Stimulated activated CD4-positive, alpha-beta T cell treated with anti-CD3 and anti-CD28 coated beads, Interleukin-1b, Interleukin-23, amount 100 ng/mL, for 1 hour (primary cell): ENCODE measurements at places on chromosomes 1 and 21.

DNA sequence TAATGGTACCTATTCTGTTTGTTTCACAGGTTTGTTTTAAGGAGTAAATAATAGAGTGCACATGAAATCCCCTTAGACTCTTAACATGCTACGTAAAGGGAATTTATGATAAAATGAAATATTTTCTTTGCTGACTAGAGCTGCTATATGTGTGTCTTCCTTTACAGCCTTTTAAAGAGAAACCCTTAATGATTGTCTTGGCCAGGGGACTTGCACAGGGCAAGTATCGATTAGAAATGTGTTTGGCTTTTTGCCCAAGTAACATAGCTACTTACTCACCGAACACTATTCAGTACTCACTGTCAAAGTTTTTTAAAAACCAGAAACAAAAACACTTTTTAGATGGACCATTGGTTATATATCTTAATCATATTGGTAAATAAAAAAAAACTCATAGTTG lies 71.3 kb upstream of the KIAA1614 start:
- no peak for DNase-seq

- DNase-seq = no peak
Measured at GRCh38 chr1:103447471-103447870, 78.0 kb upstream of the RNPC3 start.

GRCh38 chr21:35414507-35415139 lies 365.5 kb upstream of the RUNX1 start:
- DNase-seq = no peak

GRCh38 chr1:84785271-84786036 lies 95.2 kb upstream of the SSX2IP start:
- no peak for DNase-seq

DNA sequence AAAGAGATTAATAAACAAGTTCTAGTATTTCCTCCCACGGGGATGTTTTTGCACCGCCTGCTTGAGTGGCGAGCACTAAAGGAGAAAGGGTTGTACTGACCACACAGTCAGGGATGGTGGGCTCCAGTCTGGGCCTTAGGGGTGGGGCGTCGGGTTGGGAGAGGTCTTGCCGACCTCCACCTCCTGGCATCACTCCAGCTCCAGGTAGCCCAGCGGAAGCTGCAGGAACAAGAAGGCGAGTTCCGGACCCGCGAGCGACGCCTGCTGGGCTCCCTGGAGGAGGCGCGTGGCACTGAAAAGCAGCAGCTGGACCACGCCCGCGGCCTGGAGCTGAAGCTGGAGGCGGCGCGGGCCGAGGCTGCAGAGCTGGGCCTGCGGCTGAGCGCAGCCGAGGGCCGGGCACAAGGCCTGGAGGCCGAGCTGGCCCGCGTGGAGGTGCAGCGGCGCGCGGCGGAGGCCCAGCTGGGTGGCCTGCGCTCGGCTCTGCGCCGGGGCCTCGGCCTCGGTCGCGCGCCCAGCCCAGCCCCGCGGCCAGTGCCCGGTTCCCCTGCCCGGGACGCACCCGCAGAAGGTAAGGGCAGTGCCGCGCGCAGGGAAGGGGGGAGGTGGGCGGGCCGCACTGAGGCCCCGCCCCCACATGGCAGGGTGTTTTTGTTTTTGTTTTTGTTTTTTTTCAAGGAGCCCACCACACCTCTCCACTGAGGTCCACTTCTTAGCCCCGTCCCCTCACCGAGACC lies 19.7 kb downstream of the MFAP2 start:
- DNase-seq = peak; percentile 46

GRCh38 chr21:29737186-29737585 lies 202.6 kb downstream of the GRIK1 start:
- DNase-seq = no peak

DNA sequence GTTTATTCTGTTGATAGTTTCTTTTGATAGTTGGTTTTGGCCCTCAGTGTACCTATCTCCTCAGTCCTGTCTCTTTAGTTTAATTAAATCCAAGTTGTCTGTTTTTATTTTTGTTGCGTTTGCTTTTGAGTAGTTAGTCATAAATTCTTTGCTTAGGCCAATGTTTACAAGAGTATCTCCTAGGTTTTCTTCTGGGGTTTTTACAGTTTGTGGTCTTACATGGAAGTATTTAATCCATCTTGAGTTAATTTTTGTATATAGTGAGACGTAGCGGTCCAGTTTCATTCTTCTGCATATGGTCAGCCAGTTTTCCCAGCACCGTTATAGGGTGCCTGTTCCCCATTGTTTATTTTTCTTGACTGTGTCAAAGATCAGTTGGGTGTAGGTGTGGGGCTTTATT lies 139.4 kb downstream of the POU2F1 start:
- DNase-seq = no peak

GRCh38 chr1:193299038-193299437 lies 112.6 kb upstream of the B3GALT2 start:
- DNase-seq = no peak

DNA sequence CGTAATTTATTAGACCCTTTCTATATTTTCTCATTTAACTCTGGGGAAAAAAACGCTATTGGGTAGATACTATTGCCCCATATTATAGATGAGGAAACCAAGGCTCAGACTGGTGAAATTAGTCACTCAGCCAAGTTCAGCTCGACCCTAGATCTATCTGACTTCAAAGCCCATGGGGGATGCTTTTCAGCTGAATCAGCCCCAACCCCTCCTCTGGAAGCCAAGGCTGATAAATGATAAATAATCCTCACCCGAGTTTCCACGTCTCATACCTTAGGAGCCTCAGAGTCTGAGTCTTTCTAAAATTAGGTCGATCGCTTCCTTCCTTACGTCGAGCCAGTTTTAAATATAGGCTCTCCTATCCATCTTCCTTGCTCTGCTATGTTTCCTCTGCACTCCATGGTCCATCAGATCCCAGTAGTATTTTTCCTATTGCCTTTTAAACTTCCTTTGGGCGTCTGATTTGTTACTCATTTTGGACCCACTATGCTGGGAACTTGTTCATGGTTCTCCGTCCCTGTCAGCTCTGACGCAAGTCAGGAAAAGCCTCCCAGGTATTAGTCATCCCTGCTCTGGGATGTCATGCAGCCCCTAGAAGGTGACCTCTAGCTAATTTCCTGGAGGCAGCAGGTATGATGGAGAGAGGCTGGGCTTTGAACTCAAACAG lies 122.8 kb downstream of the PLPP3 start:
- DNase-seq = no peak

DNA sequence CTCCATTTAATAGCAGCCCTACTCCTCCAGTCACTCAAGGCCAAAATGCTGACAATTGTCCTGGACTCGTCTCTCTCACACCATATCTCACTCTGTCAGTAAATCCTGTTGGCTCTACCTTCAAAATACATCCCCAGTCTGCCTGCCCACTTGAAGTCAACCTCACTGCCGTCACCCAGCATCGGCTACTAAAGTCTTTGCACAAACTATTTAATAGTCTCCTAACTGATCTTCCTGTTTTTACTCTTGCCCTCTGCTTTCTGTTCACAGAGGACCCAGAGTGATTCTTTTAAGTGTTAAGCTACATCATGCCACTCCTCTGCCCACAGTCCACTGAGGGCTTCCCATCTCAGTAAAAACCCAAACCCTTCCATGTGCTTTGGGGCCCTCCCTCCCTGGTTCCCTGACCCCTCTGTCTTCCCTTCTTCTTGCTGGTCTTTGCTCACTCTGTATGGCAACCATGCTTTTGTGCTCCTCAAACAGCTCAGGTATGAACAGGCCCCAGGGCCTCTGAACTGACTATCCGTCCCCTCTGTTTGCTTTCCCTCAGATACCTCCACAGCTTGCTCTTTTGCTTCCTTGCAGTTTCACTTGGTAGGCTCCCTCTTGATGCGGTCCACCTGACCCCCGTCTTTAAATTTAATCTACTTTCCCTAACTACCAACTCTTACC lies 19.0 kb downstream of the RNASEL start:
- DNase-seq = no peak

DNA sequence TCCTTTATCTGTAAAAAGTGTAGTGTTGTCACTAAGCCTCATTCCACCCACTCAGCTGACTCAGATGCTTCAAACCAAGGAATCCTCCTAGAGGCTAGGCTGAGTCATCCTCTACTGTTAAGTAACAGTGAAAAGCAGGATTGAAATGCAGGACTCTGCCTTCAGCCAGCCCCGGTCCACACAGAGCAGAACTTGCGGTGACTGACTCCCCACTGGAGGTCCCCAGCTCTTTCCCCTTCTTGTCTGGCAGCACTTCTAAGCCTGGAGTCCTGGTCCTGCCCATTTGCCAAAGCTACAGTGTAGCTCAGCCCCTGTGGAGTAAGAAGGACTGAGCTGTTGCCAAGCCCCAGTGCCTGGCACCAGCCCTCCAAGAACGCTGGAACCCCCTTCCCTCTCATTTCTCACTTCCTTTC lies 1.7 kb downstream of the RAB7B start:
- DNase-seq = no peak

- no peak for DNase-seq
Measured at GRCh38 chr1:6984986-6985385, 199.7 kb downstream of the CAMTA1 start.

DNA sequence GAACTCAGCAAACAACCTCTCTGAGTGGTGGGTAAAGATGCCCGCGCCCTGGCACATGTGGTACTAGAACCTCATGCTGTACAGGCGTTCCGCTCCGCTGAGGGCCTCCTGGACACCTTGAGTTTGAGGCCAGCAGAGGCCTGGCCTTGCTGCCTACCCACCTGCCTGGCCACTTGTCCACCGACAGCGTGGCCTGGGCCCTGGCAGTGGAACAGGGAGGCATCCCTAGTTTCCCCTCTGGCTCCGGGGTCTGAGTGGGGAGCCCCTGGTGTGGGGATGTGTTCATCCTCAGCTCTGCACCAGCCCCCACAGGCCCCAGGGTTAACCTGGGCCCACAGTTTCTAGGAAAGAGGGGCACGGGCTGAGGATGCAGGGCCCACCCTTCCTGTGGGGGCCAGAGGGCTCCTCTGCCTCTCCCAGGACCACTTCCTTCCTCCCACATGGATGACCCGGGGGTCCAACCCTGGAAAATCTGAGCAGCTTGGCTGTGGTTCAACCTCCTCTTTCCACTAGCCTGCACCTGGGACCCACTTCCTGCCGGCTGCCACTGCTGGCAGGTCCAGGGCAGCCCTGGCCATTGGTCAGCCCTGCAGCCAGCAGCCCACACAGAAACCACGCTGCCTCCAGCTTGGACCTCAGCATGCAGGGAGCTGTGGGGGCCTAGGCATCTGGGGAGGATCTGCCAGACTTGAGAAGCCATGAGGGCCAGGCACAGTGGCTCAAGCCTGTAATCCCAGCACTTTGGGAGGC lies 53.3 kb upstream of the COL18A1 start:
- DNase-seq = no peak

DNA sequence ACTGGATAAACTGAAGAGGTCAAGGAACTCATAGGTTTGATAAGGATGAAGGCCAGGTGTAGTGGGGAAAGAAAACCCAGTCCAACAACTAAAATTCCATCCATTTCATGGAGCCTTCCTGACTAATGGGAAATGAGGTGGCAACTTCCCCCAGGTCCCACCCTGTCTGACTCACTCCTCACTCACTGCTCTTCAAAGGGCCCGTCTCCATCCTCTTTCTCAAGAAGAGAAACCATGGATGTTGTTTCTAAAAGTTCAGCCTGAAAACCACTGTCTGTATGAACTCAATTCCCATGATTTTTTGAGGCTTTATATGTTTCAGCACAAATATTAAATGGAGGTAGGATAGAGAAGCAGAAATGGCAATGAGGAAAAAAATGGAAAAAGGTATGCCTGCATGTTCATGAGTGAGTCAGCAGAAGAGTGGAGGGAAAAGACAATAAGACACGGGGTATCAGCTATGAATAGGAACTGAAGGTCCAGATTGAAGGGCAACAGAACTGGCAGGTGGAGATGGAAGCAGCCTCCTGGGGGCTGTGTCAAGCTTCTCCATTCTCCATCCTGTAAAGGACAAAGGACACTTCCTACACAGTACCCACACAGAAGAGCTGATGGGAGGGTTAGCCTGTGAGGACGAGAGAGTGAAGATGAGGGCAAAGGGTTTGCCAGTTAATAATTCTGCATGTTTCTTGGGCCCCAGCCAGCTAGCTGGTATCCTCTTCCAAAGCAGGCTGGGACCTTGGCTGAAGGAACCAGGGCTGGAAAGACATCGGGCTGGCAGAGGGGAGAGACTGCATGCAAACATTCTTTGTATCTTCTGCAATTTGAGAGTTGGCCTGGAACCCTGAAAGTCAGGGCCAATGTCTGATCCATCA lies 5.5 kb upstream of the ELOVL1 start:
- DNase-seq = no peak

DNA sequence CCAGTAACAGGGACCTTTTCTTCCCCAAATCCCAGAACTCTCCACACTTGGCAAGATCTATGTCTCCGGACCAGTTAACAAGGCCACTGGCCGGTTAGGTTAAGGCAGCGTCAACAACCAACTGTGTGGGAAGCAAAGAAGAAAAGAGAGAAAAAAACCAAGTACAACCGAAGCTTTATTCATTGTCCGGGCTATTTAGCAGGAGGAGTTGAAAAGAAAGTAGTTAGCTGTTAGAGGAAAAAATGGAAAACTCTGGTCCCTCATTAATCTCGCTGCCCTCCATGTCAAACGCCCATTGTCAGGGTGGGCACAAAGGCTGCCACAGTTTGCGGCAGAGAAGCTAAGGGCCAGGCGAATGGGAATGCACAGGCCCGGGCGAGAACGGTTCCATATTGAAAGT lies 49.3 kb upstream of the GRIK3 start:
- no peak for DNase-seq

DNA sequence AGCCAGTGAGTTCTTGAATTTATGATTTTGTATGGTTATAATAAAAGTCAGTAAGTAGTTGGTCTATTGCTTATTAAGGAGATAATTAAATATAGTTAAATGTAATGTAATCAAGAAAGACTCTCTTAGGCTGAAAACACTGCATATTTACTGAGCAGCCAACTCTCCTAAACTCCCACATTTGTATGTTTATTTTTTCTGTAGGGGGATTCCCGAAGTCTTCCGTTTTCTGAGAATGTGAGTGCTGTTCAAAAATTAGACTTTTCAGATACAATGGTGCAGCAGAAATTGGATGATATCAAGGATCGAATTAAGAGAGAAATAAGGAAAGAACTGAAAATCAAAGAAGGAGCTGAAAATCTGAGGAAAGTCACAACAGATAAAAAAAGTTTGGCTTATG lies 56.7 kb downstream of the PKN2 start:
- no peak for DNase-seq

DNA sequence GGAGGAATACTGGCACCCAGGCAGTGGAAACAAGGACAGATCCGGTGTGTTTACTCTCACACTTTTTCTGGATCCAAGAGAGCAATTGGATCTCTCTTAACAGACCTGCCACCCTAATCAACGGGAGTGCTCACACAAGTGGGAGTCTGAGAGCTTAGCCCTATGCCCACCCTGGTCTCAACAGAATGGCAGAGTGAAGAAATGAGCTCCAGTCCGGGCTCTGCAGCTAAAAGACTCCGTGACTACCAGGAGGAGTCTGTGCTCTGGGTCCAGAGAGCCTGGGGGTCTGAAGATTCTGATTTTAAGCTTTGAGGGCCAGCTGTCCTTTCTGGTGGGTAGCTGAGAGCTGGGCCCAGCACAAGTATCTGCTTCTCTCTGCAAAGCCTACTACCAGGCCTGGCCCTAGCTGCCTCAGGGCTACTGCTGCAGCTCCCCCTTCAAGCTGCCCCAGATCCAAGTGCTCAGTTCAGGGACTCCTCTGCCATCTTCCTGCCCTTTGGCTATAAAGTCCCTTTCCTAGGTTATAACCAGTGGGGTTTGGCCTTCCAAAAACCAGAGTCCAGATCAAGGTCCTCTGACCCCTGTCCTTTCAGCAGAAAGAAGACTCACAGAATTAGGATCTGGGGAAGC lies 3.9 kb downstream of the S100A9 start:
- no peak for DNase-seq

- no peak for DNase-seq
Measured at GRCh38 chr1:91754348-91754747, 131.6 kb downstream of the TGFBR3 start.

GRCh38 chr21:21163904-21164303 lies 165.7 kb downstream of the NCAM2 start:
- DNase-seq = no peak
